Ascending aorta (tissue), 2 donors: ENCODE measurements at places on chromosomes 13 and 19. TPM values are rescaled to one million over a fixed set of nuclear protein-coding genes. Genes with fewer than 3 reads are reported as not detected.

Gene TRAPPC2B
- total RNA-seq: 1.8 TPM

Gene HS6ST3
- total RNA-seq: 3.0 TPM

Gene XPO4
- total RNA-seq: 5.1 TPM

Gene EXOC3L2
- 33.5 TPM for total RNA-seq

- no peaks in the 10 kb centered on the region for H3K36me3 ChIP-seq
- no peak for DNase-seq
- H3K27me3 ChIP-seq: no peaks in the 10 kb centered on the region
- H3K4me1 ChIP-seq: peaks cover 36% of the 10 kb centered on the region
- H3K4me3 ChIP-seq: peak overlapping the region; percentile 66
Measured at GRCh38 chr13:111153977-111154332, 38.8 kb downstream of the ARHGEF7 start.

- H3K36me3 ChIP-seq: peaks cover 66% of the 10 kb centered on the region
- DNase-seq: peak; percentile 83
- H3K4me1 ChIP-seq: peaks cover 6% of the 10 kb centered on the region
- no peaks in the 10 kb centered on the region for H3K27me3 ChIP-seq
- peak overlapping the region; percentile 96 for H3K27ac ChIP-seq
Measured at GRCh38 chr19:12946092-12946721, 545 bp downstream of the RAD23A start.

GRCh38 chr13:105159841-105160240 lies 1375.6 kb downstream of the EFNB2 start:
- H3K4me1 ChIP-seq: no peaks in the 10 kb centered on the region
- no peak overlapping the region for H3K4me3 ChIP-seq
- no peaks in the 10 kb centered on the region for H3K27me3 ChIP-seq
- no peaks in the 10 kb centered on the region for H3K36me3 ChIP-seq
- no peak for DNase-seq

GRCh38 chr13:37442996-37443395 lies 155.6 kb downstream of the POSTN start:
- no peaks in the 10 kb centered on the region for H3K27me3 ChIP-seq
- no peak overlapping the region for H3K27ac ChIP-seq
- no peak overlapping the region for H3K4me3 ChIP-seq
- H3K4me1 ChIP-seq: peaks cover 2% of the 10 kb centered on the region
- DNase-seq: no peak

GRCh38 chr13:99980201-99980823 lies 1.3 kb upstream of the ZIC2 start:
- peaks cover 7% of the 10 kb centered on the region for H3K4me1 ChIP-seq
- H3K27me3 ChIP-seq: peaks cover 55% of the 10 kb centered on the region
- peak; percentile 72 for DNase-seq
- H3K27ac ChIP-seq: no peak overlapping the region
- H3K36me3 ChIP-seq: no peaks in the 10 kb centered on the region
- H3K4me3 ChIP-seq: peak overlapping the region; percentile 66

DNA sequence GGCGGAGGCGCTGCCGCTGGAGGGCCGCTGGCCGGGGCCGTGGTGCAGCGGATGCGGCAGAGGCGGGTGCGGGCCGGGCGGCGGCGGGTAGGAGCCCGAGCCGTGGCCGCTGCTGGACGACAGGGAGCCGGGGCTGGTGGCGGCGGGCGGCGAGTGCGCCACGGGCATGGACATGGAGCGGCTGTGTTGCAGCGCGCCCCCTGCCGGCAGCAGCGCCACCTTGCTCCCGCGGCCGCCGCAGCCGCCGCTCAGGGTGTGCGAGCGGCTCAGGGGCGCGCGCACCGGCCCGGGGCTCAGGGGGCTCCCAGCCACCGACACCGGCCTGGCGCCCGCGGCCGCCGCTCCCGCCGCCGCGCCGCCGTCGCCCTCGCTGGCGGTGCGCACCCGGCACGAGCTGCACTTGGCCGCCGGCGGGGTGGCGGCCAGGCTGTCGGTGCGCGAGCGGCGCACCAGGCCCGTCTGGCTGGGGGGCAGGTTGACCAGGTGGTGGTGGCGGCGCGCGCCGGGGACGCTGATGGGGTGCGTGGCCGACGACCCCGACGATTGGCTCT lies 1.7 kb downstream of the IRS2 start:
- H3K36me3 ChIP-seq: peaks cover 35% of the 10 kb centered on the region
- peaks cover 14% of the 10 kb centered on the region for H3K4me1 ChIP-seq
- H3K4me3 ChIP-seq: peak overlapping the region; percentile 85
- peak; percentile 85 for DNase-seq

DNA sequence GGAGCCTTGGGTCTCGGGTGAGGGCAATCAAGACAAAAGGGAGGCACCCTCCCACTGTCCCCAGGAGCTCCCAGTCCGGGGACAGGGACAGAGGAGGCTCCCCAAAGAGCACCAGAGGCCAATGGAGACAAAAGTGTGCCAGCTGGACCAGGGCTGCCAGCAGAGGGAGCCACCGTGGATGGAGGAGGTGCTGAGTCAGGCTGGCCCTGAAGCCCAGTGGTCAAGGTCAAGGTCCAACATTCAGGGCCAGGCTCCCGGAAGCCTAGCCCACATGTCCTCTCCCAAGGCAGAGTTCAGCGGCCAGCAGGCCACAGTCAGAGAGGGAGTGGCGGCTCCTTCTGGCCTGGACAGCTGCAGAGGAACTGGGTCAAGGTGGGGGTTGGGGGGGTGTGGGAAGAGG lies 8.4 kb downstream of the COL5A3 start:
- DNase-seq: no peak
- H3K36me3 ChIP-seq: no peaks in the 10 kb centered on the region
- no peaks in the 10 kb centered on the region for H3K27me3 ChIP-seq
- peaks cover 6% of the 10 kb centered on the region for H3K4me1 ChIP-seq
- no peak overlapping the region for H3K27ac ChIP-seq
- H3K4me3 ChIP-seq: no peak overlapping the region

DNA sequence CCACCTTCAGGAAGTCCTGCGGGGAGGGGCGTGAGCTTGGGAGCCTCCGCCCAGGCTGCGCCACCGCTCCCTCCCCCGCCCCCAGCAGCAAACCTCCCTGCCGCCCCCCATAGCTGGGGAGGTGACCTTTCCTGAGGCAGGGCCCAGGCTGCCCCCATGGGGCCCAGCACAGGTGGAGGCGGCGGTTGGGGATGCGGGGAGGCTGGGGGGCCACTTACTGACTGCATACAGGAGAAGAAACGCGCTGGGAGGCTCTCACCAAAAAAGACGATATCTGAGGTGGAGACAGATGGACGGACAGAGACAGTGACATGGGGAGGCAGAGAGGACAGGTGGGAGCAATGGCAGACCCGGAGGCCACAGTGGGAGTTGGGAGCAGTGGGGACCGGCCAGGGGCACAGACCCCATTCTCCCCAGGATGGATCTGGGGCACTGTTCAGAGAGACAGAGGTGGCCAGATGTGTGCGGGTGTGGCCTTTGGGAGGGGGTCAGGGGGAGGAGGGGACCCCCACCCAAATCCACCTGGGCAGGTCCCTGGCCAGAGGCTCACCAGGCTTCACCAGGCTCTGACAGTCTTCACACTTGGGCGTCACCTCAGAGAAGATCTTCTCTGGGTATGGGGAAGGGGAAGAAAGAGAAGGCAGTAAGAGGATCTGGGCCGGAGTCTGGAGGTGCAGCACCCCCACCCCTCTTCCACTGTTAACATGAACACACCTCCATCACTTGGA lies 3.0 kb upstream of the RINL start:
- H3K4me1 ChIP-seq: no peaks in the 10 kb centered on the region
- peaks cover 37% of the 10 kb centered on the region for H3K36me3 ChIP-seq
- no peaks in the 10 kb centered on the region for H3K27me3 ChIP-seq

- DNase-seq: no peak
- H3K4me1 ChIP-seq: no peaks in the 10 kb centered on the region
- H3K36me3 ChIP-seq: no peaks in the 10 kb centered on the region
- no peak overlapping the region for H3K4me3 ChIP-seq
- H3K27me3 ChIP-seq: no peaks in the 10 kb centered on the region
Measured at GRCh38 chr13:79297128-79297527, 108.9 kb downstream of the RBM26 start.
